ENCODE measurements at places on chromosomes 1 and 21. TPM values are rescaled to one million over a fixed set of nuclear protein-coding genes. Genes with fewer than 3 reads are reported as not detected.

CIART gene
- 0.42 TPM for total RNA-seq

RNF11 gene
- total RNA-seq: 78.1 TPM

COL9A2 gene
- total RNA-seq: 3.2 TPM

GJA9 gene
- total RNA-seq: 0.56 TPM

KDM5B gene
- 86.7 TPM for total RNA-seq

GRCh38 chr1:246930830-246931548, 759 bp downstream of the AHCTF1 start:
- peak overlapping the region; percentile 97 for H3K27ac ChIP-seq
- DNase-seq: peak; percentile 48
- H3K4me1 ChIP-seq: peaks cover 21% of the 10 kb centered on the region
- peaks cover 68% of the 10 kb centered on the region for H3K36me3 ChIP-seq
- H3K27me3 ChIP-seq: no peaks in the 10 kb centered on the region
- peak overlapping the region; percentile 97 for H3K4me3 ChIP-seq

DNA sequence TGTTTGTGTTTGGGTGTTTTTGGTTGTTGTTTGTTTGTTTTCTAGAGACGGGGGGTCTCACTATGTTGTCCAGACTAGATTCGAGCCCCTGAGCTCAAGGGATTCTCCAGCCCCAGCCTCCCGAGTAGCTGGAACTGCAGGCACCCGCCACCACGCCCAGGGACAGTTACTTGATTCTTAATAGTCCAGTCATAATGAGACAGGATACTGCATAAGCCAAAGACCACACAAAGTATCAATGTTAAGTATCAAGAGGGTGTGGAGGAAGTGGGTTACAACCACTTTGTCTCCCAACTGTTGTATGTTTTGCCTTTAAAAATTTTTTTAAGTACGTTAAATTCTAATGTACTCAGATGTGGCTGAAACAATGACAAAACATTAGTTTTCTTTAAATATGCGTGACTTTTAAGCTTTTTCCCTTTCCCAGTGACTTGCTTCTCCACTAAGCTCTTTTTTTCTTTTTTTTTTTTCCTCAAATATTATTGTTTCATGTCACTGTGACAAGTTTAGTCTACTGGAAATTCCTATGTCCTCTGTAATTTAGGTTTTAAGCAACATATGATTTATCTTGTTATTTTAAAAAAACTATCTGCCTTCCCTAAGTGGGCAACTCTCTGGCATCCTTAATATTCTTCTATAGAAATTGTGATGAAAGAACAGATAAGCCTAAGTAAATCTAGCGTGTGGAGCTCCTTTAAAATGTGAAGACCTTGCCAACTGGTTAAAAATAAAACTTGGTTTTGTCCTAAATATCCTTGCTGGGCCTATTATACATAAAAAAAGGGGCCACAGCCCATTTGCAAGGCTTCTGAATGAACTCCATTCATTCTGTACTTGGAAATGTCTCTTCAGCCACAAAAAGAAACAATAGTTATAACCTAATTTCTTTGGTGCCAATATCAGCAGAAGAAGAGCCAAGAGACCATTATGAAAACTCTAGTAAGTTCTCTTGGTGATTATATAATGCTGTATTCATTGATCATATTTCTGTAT, 56.2 kb upstream of the DPH5 start:
- H3K36me3 ChIP-seq: peaks cover 5% of the 10 kb centered on the region
- H3K4me3 ChIP-seq: no peak overlapping the region
- no peaks in the 10 kb centered on the region for H3K27me3 ChIP-seq

DNA sequence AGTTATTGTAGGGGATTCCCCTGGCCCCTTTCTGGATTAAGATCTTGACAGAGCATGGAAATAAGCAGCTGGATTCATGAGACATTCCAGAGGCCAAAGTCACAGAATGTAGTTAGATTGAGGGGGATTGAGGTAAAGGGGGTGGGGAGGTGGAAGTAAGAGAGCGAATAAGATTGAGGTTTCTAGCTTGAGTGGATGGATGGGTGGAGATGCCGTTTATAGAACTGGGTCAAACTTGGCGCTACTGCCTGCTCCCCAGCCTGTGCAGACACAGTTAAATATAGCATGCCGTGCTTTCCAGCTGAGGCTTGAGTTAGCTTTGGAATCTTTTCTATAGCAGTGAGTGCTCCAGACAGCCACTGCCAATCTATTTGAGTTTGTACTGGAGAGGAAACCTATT, 85.7 kb downstream of the DYRK1A start:
- no peaks in the 10 kb centered on the region for H3K36me3 ChIP-seq
- H3K4me3 ChIP-seq: no peak overlapping the region
- DNase-seq: no peak
- H3K4me1 ChIP-seq: peaks cover 42% of the 10 kb centered on the region
- no peaks in the 10 kb centered on the region for H3K27me3 ChIP-seq

DNA sequence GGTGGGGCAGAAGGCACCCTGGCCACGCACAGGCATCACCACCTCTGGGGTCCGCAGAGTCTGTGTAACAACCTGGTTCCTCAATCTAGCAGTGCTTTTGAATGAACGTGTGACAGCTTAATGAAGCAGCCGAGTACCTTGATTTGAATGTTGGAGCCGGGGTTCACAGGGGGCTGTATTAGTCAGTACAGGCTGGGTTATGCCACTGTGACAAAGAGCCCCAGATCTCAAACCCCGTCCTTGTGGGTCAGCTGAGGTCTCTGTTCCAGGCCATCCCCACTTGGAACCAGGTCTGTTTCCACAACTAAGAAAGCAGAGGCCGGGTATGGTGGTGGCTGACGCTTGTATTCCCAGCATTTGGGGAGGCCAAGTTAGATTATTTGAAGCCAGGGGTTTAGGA, 10.5 kb downstream of the TMEM240 start:
- DNase-seq: no peak
- H3K36me3 ChIP-seq: peaks cover 33% of the 10 kb centered on the region
- no peak overlapping the region for H3K27ac ChIP-seq
- H3K4me3 ChIP-seq: no peak overlapping the region

DNA sequence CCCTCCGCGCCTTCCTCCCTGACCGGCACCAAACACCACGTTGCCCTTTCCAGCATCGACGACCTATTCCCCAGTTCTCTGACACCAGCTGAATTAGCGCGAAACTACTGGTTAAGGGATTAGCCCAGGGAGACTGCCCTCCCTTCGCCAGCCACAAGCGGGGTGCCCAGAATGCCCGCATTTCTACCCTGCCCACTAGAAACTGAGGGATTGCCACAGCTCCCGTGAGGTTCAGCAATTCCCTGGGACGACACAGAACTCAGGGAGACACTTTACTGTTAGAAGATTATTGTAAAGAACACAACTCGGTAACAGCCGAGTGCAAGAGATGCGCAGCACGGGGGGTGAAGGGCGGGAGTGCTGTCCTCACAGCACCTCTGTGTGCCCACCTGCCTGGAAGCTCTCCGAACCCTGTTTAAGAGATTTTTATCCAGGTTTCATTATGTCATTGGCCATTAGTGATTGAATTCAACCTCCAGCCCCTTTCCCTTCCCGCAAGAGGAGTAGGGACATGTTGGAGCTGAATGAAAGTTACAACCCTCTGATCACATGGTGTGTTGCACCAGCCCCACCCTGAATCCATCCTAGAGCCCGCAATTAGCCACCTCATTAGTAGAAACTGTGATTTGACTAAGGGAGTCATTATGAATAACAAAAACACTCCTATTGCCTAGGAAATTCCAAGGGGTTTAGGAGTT, 15.8 kb upstream of the RIPPLY3 start:
- peak overlapping the region; percentile 81 for H3K4me3 ChIP-seq
- H3K4me1 ChIP-seq: peaks cover 9% of the 10 kb centered on the region
- H3K27ac ChIP-seq: peak overlapping the region; percentile 87
- no peaks in the 10 kb centered on the region for H3K27me3 ChIP-seq
- no peak for DNase-seq

DNA sequence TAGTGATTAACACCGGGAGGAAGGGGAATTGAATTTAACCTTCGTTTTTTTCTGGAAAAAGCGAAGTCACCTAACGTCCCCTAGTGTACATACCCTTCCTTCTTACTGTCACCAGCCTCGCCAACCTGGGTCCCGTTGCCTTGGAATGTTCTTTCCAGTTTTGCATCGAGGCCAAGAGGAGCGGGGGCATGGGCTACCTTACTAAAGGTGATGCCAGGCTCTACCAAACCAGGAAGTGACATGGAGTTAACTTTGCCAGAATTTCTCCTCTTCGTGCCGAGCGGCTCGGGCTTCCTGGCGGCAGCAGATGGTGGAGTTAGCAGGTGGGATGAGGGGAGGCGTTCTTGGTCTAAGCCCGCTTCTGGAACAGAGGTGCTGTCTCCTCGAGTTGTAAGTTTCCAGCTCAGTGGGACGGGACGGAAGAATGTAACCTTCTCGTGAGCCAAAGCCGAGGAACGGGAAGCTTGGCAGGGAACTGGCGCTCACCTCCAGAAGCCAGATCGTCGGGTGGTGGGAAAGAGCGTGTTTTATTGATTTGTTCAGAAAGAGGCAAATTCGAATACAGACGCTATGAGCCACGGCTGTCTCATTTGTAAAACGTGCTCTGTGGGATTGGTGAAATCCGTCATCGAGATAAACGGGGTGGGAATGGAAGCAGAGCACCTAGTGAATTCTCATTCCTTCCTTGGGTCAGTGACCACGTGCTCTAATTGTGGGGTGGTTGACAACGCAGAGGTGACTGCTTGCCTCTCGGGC, 486 bp downstream of the NIPAL3 start:
- no peaks in the 10 kb centered on the region for H3K27me3 ChIP-seq
- peak; percentile 14 for DNase-seq
- peak overlapping the region; percentile 74 for H3K27ac ChIP-seq
- H3K36me3 ChIP-seq: peaks cover 48% of the 10 kb centered on the region

- no peak for DNase-seq
- H3K4me3 ChIP-seq: no peak overlapping the region
- H3K36me3 ChIP-seq: peaks cover 15% of the 10 kb centered on the region
- H3K4me1 ChIP-seq: peaks cover 17% of the 10 kb centered on the region
These were observed 20.5 kb downstream of the ARID4B start for GRCh38 chr1:235307158-235308124.

GRCh38 chr1:151802372-151802771, 2.8 kb downstream of the LINGO4 start:
- no peaks in the 10 kb centered on the region for H3K4me1 ChIP-seq
- no peak overlapping the region for H3K27ac ChIP-seq
- H3K27me3 ChIP-seq: peaks cover 72% of the 10 kb centered on the region
- no peak overlapping the region for H3K4me3 ChIP-seq
- no peak for DNase-seq

All from Calu3 (cell line).